ENCODE measurements at places on chromosomes 16 and 17.

- no peak for DNase-seq
These were observed 3.0 kb upstream of the NRN1L start for GRCh38 chr16:67881621-67882161.

DNA sequence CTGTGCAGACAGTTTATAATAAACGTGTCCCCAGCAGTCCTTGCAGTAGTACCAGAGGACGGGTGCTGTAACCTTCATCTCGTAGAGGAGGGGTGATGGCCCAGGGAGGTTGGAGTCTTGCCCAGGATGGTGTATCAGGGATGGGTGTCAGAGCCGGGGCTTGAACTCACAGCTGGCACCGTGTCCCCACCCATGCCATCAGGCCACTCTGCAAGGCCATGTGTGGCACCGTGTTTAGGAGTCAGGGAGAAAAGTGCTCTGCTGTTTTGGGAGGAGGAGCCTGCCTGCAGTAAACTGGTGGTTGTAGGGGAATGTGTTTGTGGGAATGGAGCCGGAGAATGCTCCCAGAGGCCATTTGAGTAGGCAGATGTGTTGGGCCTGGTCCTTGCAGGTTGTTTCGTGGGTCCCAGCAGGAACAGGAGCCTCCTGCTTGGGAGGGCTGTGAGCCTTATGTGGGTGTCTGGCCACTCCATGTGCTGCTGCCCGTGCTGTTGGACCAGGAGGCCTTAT is 1.7 kb downstream of the ADORA2B start:
- DNase-seq, result no peak

DNA sequence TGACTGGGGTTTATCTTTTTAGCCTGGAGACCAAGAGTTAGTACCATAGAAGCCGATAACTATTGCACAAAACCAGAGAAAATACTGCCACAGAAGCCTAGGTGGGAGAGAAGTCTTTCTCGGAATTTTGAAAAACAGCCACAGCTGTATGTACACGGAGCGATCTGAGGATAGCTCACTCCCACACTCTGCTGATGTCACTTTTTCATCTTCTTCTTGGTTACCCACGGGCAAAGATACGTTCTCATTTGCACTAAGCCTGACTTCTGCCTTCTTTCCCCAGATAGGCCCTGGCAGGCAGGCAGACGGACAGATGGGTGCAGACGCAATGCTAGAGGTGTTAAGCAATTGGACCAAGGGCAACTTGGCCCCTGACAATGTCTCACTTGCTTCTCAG is 9.1 kb upstream of the CBX4 start:
- no peak for DNase-seq

DNA sequence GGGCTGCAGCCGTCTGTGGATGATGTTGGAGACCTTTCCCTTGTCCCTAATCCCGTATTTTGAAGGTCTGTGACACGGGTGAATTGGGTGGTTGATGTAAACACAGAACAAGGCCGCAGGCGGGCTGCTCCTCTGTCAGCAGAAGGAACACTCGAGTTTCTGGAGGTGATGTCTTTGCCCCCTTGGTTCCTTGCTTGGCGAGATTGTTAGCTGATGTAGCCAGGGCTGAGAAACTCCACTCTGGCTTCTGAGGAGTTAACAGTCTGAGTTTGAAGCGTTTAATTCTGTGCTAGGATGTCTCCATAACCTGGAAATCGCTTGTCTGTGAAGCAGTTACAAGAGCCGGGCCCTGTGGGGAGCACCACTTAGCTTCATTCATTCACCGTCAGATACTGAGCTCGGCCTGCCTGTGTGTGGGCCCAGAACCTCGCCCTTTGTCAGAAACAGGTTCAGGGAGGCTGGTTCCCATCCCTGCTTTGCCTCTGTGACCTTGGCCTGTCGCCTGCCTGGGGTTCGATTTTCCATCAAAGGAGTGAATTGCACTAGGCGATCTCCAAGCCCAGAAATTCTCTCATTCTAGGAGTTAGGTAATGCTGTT is 1.3 kb downstream of the MAPK8IP3 start:
- no peak for DNase-seq

GRCh38 chr17:72661116-72661944 is 431.2 kb downstream of the SLC39A11 start:
- DNase-seq, result no peak
